ENCODE measurements at places on chromosomes 2 and 18.

GRCh38 chr2:74507926-74508520 is 528 bp upstream of the PCGF1 start:
- DNase-seq, result no peak

DNA sequence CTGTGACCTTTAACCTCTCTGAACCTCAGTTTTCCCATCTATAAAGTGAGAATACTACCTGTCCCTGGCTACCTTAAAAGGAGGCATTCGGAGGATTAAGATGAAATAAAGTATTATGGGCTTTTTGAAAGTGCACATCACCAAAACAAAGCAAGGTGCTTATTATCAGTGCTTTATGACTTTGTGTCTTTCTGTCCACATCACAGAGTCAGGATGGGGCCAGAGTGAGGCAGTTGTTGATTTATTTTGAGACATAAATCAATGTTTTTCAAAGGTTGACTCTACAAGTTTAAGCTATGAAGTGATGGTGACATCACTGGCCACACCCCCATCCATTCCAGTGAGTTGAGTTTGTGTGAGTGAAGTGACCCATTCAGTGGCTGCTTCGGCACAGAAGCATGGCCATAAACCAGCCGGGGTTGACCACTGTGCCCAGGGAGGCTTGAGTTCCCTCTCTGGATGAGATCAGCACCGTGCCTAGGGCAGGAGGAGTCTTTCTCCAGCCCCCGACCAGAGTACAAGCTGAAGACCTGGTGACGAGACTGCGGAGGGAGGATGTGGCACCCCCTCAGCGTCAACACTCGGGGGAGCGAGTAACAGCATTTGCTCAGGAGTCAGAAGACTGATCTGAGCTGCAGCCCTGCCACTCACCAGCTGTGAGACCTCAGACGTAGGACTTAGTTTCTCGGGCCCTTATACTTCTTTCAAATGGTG is 89.0 kb upstream of the PPP1CB start:
- no peak for DNase-seq

GRCh38 chr2:207593277-207593676 is 31.9 kb downstream of the METTL21A start:
- DNase-seq, result no peak

DNA sequence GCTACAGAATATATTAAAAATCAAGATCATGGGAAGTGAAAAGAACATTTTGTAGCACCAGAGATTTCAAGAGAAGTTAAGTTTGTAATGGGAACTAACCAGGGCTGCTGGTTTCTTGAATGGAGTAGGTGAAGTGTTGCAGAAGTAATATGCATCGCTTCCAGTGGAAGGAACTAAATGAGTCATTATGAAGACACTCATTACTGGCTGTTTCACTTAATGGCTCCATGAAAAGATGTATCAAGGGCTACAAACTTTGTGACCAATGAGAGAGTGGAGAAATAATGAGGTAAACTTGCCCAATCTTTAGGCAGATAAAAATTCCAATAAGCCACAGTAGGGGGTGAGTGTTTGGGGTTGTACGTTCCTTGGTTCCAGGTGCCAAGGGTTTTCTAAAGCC is 380.4 kb upstream of the POU3F3 start:
- no peak for DNase-seq

DNA sequence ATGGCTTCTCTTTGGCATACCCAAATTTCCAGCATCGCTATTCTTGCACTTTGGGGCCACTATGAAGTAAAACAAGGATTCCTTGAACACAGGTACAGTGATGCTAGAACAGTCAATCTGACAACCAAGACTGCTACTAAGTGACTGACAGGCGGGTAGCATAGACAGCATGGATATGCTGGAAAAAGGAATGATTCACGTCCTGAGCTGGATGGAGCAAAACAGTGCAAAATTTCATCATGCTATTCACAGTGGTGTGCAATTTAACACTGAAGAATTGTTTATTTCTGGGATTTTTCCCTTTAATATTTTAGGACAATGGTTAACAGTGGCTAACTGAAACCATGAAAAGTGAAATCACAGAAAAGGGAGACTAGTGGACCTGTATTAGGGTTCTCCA is 1511.2 kb upstream of the ZEB2 start:
- DNase-seq, result no peak

GRCh38 chr2:27445615-27446014 is 3.4 kb downstream of the KRTCAP3 start:
- DNase-seq, result no peak
